Activated CD4-positive, alpha-beta T cell treated with anti-CD3 and anti-CD28 coated beads for 24 hours (primary cell): ENCODE measurements at places on chromosomes 3 and 15.

GRCh38 chr3:159982442-159982974 lies 6.1 kb upstream of the IL12A start:
- DNase-seq = no peak

GRCh38 chr3:135165260-135165659 lies 370.2 kb downstream of the EPHB1 start:
- DNase-seq = no peak

DNA sequence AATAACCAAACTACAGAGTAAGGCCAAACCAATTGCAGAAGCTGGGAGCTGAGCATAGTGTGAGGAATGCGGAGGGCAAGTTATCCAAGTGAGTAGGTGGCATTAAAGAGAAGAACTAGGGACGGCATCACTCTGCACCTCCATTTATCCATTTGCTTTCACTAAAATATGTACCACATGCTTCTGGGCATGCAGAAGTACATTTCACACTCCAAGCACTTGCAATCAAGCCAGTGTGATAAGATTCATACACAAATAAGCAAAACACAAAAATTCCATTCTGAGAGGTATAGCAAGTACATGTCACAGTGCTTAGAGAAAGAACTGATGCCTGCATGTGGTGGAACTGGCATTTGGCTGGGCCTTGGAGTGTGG lies 81.1 kb downstream of the CCNL1 start:
- DNase-seq = no peak

DNA sequence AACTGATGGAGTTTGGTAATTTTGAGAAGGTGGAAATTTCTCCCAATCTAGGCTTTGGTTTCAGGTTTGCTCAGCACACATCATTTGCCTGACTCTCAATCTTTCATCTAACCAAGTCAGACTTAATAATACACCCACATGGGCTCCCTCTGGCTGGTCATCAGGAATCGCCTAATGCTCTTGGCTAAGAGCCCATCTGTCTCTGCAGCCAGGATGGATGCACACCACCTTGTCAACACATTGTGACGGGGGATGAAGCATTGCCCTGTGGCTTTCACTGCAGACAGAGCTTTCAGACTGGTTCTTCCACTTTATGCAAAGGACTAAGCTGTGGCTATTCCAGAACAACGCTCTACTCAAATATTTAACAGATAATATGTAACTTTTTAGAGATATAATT lies 3.0 kb upstream of the HDGFL3 start:
- DNase-seq = no peak

DNA sequence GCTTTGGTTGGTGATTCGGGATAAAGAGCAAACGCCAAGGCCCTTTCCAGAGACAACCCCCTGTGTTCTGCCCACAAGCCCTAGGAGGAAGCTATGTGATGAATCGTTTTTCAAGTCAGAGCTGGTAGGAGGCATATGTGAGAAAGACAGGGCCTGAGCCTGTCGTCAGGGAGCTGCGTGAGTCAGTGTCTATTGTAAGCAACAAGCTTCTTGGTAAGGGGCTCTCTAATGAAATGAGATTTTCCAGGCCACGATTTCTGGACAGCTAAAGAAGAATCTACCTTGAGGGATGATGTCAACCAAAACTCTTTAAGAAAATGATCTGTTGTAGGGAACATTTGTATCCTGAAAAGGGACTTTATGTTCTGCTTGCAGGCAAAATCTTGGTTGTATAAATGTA lies 318.9 kb upstream of the IL12A start:
- no peak for DNase-seq

GRCh38 chr3:168094580-168094876 lies 1.2 kb downstream of the GOLIM4 start:
- DNase-seq = no peak

- DNase-seq = no peak
Measured at GRCh38 chr15:89367485-89368451, 33.1 kb upstream of the POLG start.

GRCh38 chr3:34073961-34074360 lies 275.5 kb downstream of the PDCD6IP start:
- DNase-seq = no peak

DNA sequence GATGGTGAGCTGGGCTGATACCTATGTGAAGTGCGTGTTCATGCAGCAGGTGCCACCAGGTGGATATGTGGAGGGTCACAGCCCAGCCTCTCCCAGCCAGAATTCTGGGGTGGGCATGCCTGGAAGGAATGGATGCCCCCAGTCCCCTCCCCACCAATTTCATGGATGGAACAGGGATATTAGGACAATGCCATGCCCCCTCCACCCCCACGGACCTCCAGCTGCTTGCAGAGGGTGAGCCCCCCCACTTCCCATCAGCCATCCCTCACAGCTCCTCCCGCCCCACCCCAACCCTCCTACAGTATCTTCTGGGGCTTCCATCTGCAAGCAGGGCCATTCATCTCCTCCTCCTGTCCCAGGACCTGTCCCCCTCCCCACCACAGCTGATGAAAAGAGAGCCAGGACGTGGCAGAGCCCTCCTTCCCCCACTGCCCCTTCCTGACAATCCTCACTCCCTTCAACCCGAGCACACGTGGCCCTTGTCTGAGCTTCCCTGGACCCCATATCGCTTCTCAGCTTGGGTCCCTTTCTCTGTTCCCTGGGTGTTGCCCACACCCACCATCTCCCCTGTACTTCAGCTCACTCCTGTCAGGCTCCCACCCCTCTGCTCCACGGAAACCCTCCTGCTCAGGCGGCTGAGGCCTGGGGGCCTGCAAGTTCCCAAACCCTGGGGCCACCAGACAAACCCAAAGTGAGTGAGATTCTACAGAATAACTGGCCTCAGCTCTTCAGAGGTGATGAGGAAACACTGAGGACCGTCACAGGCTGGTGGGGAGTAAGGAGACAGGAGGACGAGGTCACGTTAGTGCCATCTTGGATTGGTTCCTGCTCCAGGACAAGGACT lies 2.8 kb upstream of the SEMA3G start:
- DNase-seq = no peak

DNA sequence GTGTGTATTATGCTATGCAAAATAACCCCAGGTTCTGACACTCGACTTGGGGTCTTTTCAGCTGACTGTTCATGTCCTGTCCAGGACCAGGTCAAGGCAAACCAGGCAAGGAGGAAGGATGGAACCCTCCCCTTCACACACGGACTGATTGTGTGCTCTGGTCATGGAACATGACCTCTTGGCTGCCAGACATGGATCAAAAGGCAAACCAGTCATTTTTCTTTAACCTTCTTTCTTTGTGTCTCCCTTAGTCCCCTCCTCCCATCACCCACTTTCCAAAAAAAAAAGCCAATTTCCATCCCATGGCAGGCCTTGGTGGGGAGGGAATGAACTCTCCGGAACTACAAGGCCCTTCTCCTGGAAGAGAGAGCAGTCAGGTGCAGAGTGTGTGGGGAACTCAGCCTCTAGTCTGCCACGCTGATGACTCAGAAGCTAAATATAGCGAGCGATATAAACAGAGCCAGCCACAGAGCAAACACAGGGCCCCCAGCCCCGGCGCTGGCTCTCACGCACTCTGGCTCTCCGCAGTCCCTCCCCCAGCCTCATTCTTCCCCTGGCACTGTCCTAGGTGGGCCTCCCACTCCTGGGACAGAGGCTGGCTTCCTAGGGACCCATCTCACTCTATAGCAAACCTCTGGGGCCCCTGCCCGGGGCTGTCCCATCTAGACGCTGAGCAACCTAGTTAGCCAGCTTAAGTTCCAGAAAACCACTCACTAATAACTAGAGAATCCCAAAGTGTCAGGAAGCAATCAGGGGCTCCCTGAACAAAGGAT lies 10.0 kb downstream of the BMF start:
- peak; percentile 68 for DNase-seq

GRCh38 chr3:39025222-39025970 lies 26.3 kb downstream of the SCN11A start:
- no peak for DNase-seq

GRCh38 chr15:59662260-59662659 lies 4.9 kb upstream of the GTF2A2 start:
- no peak for DNase-seq

- no peak for DNase-seq
Measured at GRCh38 chr15:34275721-34276120, 50.9 kb downstream of the EMC4 start.

DNA sequence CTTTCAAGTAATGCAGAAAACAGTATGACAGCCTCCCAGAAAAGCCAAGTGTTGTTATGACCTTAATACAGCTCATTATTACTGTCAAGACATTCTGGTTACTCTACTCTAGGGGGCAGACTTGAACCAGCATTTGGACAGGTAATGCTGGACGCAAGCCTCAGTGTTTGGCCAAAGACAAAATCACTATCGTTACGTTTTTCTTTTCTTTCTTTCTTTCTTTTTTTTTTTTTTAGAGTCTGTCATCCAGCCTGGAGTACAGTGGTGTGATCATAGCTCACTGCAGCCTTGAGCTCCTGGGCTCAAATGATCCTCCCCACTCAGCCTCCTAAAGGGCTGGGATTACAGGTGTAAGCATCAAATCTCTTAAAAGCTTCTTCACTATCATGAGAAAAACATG lies 29.4 kb upstream of the TMEM45A start:
- DNase-seq = no peak

GRCh38 chr3:74351213-74351612 lies 263.2 kb downstream of the CNTN3 start:
- no peak for DNase-seq

- peak; percentile 56 for DNase-seq
Measured at GRCh38 chr3:111541911-111542483, at the start of gene CD96. TSS of gene CD96 (plus strand) at chr3:111542197. CDS start at chr3:111542249, 52 bp downstream.

DNA sequence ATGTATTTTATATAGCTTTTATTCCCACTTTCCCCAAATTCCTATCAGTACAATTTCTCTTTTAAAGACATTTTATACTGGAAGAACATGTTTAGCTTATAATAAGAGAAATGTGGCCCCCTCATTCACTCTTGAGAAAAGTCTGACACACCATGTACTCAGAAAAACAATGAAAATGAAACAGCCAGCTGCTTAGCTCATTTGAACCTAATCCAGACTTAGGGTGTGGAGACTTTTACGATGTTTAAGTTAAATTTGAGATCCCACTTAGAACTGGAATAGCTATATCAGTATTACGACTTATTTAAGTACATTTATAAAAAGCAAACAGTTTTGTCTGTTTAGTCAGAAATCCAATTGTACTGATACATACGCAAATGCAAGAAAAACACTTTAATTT lies 252.3 kb upstream of the ARRDC4 start:
- DNase-seq = no peak

GRCh38 chr3:60609446-60609845 lies 641.8 kb downstream of the FHIT start:
- no peak for DNase-seq

- no peak for DNase-seq
Measured at GRCh38 chr15:82553846-82554245, 13.6 kb upstream of the RPS17 start.

GRCh38 chr15:35282965-35283496 lies 197.9 kb upstream of the NANOGP8 start:
- no peak for DNase-seq

- DNase-seq = no peak
Measured at GRCh38 chr3:30679045-30679444, 72.6 kb downstream of the TGFBR2 start.

DNA sequence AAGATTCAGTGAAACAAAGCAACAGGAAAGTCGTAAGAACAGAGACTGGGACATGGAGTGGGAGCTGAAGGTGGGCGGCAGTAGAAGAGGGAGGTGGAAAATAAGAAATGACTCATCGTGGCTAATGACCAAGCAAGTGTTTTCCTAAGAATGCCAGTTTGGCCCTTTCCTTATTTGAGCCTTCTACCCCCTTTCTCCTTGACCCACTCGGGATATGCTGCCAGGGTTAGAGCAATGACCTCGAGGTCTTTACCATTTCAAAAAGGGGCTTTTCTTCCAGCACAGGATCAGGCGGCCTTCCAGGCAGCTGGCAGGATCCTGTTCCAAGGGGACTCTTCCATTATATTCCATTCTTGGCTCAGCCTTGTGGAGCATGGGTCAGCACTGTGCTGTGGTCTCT lies 241.1 kb downstream of the RYR3 start:
- no peak for DNase-seq

- DNase-seq = no peak
Measured at GRCh38 chr3:29440413-29441305, 159.8 kb downstream of the RBMS3 start.

GRCh38 chr3:4786431-4786830 lies 192.8 kb upstream of the BHLHE40 start:
- no peak for DNase-seq

DNA sequence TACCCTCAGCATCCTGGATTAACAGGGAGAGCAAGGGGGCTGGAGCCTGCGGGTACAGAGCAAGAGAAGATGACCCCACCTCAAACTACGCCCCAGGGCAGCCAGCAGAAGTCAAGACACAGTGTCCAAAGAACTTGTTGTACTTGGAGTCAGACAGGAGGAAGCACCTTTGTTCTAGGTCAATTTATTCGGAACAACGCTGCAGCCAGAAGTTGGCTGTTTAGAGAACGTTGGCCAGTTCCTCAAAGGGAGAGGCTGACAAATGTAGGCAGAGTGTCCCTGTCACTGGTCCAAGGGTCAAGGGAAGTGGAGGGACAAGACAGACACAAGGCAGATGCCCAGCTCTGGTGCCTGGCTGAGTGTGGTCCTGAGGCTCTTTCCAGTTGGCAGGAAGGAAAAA lies 32.1 kb upstream of the PIAS1 start:
- no peak for DNase-seq

DNA sequence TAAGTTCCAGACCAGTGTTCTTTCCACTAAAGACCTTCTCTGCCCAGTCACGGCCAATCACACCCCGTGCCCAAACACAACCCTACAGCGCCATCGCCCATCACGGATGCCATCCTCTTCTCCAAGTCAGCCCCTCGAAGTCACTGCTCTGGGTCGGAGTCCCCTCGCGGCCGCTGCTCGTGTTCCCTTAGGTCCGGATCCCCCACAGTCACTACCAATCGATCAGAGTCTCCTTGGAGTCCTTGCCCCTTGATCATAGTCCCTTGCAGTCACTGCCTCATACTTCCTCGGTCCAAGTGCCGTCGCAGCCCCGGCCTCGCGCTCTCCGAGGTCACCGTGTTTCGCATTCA lies 461 bp downstream of the PCYT1A start:
- DNase-seq = no peak

DNA sequence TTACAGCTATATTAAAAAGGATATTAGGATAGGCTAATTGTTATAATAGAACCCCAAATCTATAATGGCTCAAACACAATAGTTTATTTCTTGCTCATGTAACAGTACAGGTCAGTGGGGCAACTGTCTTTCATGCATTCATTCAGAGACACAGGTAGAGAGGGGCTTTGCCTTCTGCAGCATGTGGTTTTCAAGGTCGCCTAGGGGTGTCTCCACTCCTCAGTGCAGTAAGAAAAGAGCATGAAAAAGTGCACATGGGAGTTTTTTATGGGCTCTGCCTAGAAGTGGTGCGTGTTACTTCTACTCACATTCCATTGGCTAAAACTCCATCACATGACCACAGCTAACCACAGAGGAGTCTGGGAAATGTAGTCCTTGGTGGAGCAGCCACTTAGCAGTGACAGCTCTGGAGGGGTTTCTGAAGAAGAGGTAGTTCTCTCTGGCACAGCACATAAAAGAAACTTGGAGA lies 1.8 kb downstream of the ZBTB38 start:
- DNase-seq = peak; percentile 8

DNA sequence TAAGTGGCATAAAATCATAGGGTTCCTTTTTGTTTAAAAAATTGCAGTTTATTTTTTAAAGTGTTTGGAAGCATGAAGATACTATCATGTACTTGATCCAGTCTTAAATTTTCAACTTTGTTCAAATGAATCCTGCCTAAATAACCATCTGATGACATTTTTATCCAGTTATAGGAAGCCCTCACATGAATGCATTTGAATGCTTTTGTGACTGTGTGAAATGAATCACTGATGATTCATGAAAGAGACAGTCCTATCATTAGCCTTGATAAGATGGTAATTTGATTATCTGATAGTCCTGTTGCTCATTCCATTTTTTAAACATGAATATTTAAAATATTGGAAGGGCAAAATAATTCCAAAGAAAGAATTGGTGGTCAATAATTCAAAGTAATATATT lies 401.9 kb upstream of the ROBO2 start:
- DNase-seq = no peak
